ENCODE measurements at places on chromosomes 12 and 14. TPM values are rescaled to one million over a fixed set of nuclear protein-coding genes. Genes with fewer than 3 reads are reported as not detected.

Gene MYF6
- total RNA-seq = not detected

Gene VRK1
- 7.5 TPM for total RNA-seq

Gene AQP6
- 0.77 TPM for total RNA-seq

Gene MOAP1
- total RNA-seq = 41.6 TPM

Gene NDUFA9
- total RNA-seq = 225 TPM

Gene SCN8A
- 0.21 TPM for total RNA-seq

Gene ANG
- 7.1 TPM for total RNA-seq

Gene FAM186B
- 0.29 TPM for total RNA-seq

Gene PROX2
- not detected for total RNA-seq

Gene CELA1
- total RNA-seq = not detected

Gene LGMN
- 89.7 TPM for total RNA-seq

Gene NID2
- total RNA-seq = 29.4 TPM

Gene IAPP
- total RNA-seq = not detected

Gene RAB15
- 51.4 TPM for total RNA-seq

Gene SLC25A47
- total RNA-seq = not detected

Gene PZP
- total RNA-seq = 0.42 TPM

Gene COX8C
- total RNA-seq = not detected

Gene ADGRD1
- 143 TPM for total RNA-seq

Gene KRT3
- not detected for total RNA-seq

Gene CD4
- 24.2 TPM for total RNA-seq

Gene RNASE3
- not detected for total RNA-seq

Gene KRT72
- total RNA-seq = not detected
